ENCODE measurements at places on chromosomes 6 and 20. TPM values are rescaled to one million over a fixed set of nuclear protein-coding genes. Genes with fewer than 3 reads are reported as not detected.

The GATA5 gene
- total RNA-seq, result not detected

The CST7 gene
- not detected for total RNA-seq

The CRISP2 gene
- total RNA-seq, result not detected

The GSTA2 gene
- not detected for total RNA-seq

The GPR63 gene
- 1.1 TPM for total RNA-seq

The PAX1 gene
- total RNA-seq, result not detected

The MOG gene
- total RNA-seq, result not detected

The HLA-DRB5 gene
- total RNA-seq, result not detected

The REPS1 gene
- total RNA-seq, result 26.5 TPM

The RUNX2 gene
- 14.0 TPM for total RNA-seq

The ESR1 gene
- total RNA-seq, result not detected

The GPX5 gene
- total RNA-seq, result not detected

The BPIFB4 gene
- not detected for total RNA-seq

GRCh38 chr20:63477061-63477616 lies 4.7 kb upstream of the KCNQ2 start:
- DNase-seq, result no peak

- no peak for DNase-seq
Observed at GRCh38 chr20:54600634-54601033, 125.2 kb downstream of the DOK5 start.

DNA sequence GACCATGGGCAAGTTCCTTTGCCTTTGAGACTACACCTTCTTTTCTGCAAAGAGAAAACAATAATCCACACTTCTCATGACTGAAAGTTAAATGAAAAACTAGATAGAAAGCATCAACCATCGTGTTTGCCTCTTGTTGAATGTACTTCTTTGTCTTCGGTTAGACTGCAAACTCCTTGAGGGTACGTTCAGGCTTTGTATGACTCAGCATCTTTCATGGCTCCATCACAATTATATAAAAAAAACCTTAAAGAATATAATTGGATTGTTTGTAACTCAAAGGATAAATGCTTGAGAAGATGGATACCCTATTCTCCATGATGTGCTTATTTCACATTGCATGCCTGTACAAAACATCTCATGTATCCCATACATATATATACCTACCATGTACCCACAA lies 439.2 kb downstream of the MAFB start:
- DNase-seq, result no peak

- DNase-seq, result no peak
Observed at GRCh38 chr6:73227606-73228255, 2.4 kb upstream of the KHDC1L start.

DNA sequence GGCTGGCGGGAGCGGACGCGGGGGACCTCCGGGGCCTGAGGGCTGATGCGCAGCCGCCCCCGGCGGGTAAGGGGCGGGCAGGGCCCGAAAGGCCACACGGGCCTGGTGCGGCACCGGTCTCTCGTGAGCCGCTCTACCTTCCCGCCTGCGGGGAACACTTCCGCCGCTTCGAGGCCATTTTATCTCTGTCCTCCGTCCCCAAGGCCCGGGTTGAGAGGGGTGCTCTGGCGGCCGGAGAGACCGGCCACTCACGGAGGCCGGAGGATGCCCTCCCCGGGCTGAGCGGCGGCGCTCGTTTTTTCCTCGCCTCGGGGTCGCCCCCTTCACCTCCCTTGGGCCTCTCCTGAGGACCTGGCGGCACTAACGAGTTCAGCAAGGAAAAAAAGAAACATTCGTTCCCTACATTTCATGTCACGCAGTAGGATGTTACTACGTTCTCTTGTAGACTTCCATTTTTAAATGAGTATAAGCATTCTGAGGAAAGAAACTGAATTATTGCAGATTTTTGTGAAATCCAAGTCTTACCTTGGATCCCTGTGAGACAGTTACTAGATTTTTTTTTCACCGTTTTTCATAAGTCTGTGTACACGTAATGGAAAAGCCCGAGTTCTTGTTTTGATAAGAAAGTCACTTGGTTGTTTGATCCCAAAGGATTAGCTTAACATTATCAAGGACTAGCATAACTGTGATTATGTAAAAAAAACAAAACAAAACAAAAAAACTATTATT lies 575 bp downstream of the WTAP start:
- DNase-seq, result no peak

DNA sequence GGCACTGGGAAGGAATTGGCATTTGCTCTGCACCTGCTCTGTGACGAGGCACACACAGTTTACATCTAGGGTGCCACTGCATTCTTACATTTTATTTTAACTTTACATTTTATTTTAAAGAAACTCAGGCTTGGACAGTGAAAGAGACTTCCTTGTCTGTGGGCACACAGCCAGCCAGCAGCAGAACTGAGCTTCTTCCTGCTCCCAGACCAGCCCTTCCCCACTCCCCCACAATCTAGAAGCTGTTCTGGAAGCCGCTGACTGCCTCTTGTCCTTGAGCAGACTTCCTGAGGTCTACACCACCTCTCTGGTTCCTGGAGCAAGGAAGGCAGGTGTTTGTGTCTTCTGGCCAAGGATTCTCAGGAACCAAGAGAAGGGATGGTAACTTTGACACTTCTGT lies 27.9 kb upstream of the CD93 start:
- DNase-seq, result no peak

DNA sequence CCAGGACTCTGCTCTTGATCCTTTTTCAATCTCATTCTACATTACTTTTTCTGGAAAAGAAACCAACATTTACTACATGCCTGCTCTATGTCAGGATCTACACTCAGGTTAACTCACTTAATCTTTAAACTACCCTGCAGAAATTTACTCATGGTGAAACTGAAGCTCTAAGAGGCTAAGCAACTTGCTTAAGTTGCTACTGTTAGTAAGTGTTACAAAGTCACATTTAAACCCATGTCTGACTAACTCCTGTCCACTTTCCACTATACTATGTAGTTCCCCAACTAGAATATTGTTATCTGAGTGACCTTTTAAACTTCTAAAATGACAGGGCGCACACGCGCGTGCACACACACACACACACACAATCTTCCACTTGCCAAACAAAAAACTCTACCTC lies 5.0 kb downstream of the CEP162 start:
- no peak for DNase-seq

DNA sequence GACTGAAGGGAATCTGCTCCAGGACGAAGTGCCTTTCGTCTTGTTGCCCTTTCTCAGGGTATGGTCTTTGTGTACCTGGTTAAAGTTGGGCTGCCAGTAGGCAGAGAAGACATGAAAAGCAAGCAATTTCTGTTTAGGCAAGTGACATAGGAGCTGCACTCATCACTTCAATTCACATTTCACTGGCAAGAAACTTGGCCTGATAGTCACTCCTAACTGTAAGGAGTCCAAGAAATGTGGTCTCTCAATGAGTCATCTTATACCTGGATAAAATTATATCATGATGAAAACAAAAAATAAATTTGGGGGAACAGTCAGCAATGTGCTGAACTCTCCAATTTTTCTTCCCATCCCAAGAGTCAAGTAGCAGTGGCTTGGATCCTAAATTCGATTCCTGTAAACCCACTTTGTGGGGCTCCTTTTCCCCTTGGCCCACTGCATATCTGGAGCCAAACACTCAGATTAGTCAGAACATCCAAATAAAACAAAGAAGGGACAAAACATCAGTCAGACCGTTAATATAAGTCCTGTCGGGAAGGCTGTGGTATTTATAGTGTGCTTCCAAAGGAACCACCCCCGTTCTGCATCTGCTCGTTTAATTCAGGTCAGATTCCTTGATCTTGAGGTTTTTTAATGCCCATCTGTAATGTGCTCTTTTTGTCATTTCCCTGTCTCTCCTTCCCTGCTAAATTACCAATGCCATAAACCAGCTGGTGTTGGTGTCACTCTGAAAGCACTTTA lies 5.0 kb upstream of the GABRR1 start:
- no peak for DNase-seq

- DNase-seq, result no peak
Observed at GRCh38 chr6:169799474-169799926, 48.1 kb downstream of the ERMARD start.

DNA sequence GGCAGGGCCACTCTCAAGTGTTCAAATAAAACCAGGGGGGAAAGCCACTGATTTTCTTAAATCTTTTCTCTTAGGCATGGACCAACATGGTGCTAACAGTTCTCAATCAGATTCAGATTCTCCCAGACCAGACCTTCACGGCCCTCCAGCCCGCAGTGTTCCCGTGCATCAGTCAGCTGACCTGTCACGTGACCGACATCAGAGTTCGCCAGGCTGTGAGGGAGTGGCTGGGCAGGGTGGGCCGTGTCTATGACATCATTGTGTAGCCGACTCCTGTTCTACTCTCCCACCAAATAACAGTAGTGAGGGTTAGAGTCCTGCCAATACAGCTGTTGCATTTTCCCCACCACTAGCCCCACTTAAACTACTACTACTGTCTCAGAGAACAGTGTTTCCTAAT lies 41.5 kb upstream of the SMIM28 start:
- DNase-seq, result no peak

- DNase-seq, result no peak
Observed at GRCh38 chr6:112225691-112226090, 28.7 kb downstream of the LAMA4 start.

GRCh38 chr6:165774903-165775601 lies 112.0 kb upstream of the PDE10A start:
- DNase-seq, result no peak

DNA sequence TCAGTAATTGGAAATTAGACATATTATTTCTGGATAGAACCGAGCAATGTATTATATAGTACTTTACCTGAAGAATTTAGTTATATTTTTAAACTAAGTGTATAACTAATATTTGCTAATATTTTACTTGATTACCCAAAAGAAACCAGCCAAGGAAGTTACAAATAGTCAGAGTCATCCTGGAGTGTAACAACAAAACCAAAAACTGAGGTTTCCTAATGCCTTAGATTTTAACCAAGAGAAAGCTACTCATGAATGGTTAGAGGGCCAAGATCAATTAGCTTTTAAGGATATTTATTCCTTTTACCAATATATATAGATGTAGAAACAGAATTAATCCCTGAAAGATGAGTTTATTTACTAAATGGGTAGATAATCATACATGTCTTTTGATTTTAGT lies 26.0 kb downstream of the TAB2 start:
- DNase-seq, result no peak

- no peak for DNase-seq
Observed at GRCh38 chr20:43744151-43744611, 17.4 kb upstream of the GTSF1L start.

DNA sequence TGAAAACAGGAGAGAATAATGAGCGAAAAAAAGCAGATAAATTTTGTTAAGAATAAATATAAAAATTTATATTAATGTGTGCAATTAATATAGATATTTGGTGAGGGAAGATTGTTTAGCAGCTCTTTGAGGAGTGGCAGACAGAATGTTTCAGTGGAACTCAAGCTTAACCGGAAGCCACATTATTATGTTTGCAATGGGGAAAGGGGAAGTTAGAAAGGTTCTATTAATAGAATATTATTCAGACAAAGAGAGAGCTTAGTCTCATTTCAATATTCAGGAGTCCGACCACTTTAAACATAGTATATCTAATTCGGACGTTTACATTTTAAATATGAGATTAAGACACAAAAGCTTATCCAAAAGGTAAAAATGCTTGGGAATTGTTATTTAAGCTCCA lies 81.6 kb upstream of the KHDRBS2 start:
- DNase-seq, result no peak

DNA sequence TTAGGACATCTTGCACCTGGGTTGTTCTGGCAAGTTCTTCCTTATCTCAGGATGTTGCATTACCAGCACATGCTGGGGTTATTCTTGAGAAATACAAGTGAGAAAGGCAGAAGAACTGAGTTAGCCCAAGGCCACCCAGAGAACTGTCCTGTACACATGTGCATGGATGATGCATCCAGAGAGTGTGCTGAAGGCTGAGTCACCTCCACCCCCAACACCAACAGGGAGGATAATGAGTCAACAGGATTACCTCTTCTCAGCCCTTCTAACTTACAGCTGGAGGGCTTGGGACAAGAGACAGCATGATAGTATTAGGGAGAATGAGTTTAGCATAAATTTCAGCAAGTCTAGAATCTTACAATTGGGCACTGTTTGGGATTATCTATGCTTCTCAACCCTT lies 8.5 kb downstream of the SCGN start:
- DNase-seq, result no peak

DNA sequence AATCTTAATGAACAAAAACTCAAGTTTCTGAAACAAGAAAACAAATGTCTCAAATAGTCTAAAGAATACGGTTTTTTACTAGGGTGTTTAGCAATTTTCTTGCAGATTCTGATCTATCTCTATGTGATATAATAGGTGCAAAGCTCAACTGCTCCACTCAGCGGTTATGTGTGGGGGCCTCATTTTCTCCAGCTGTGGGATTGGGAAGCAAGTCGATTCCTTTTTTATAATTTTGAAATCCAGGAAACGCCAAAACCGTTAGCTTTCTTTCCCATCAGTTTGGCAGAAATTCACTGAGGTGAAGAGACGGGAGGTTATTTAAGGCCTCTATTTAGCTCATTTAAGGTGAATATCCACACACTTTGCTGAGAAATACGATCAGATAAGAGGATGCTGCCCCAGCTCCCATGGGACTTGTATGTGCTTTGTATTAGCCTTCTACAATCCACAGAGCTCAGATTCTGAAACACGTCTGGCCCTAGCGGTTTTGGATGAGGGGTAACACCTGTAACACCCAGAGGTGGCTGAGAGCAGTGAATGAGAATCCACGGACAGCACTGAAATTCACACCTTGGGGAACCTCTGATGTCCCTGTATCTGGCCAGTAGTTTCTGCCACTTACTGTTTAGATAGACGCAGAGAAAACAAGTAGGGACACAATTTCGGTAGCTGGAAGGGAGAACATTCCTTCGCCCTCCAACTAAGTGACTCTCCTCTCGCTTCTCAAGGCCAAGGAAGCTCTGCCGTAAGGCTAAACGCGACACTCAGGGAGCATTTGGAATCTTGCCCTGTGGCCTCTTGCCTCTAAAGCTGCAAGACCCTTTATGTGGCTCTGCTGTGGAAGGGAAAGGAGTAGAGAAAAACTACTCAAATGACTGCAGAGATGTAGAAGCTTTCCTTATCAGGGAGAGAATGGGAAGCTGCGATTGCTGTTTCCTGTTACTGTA lies 6.5 kb upstream of the BCAS4 start:
- peak; percentile 8 for DNase-seq

- DNase-seq, result no peak
Observed at GRCh38 chr6:9365378-9365777, 930.0 kb upstream of the SLC35B3 start.

DNA sequence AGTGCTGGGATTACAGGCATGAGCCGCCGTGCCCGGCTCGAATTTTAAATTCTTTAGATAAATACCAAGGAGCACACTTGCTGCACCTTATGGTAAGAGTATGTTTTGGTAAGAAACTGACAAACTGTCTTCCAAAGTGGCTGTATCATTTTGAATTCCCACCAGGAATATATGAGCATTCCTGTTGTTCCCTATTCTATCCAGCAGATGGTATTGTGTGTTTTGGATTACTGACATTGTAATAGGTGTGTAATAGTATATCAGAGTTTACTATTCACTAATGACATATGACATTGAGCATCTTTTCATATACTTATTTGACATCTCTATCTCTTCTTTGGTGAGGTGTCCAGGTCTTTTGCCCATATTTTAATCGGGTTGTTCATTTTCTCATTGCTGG lies 40.5 kb downstream of the TGM6 start:
- no peak for DNase-seq

- no peak for DNase-seq
Observed at GRCh38 chr6:118280210-118280609, 267.9 kb upstream of the PLN start.
